Activated T-cell treated with anti-CD3 and anti-CD28 coated beads for 4 hours (primary cell): ENCODE measurements at places on chromosomes 12 and 14.

- DNase-seq = no peak
Observed at GRCh38 chr12:22530-23201, 43.9 kb upstream of the IQSEC3 start.

GRCh38 chr14:63993992-63994391 is 141.2 kb downstream of the SYNE2 start:
- DNase-seq = no peak

- no peak for DNase-seq
Observed at GRCh38 chr12:48157889-48158370, 615 bp upstream of the ASB8 start.

DNA sequence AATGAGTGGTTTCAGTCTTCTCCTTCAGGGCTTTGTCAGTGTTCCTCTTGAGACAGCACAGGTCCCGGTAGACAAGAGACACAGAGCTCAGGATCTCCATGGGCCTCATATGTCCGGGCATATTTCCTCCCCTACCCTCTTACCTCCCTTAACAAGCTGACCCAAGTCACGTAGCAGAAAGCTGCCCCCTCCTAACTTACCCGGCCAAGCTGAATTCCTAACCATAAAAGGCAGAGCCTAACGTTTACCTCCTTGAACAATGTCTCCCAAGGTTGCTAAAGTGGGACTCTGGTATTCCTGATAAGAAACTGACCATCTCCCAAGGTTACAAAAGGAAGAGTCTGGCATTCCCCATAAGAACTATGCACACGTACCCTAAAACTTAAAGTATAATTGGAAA is 182.2 kb upstream of the USP15 start:
- DNase-seq = no peak

DNA sequence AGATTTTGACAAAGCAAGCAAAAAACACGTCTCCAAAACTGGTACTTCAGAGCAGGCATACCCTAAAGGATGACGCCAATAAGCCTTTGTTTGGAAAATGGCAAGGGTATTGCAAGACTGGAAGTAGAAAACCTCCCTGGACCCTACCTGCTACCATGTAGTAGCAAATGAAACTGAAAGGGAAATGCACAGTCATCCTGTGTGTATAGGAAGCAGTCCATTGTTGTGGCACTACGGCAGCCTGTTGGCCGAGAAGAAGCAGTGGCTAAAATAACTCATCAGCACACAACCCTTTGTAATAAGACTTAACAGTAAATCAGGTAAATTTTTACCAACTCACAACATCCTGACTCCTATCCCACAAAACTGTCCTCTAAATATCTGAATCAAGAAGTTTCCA is 386.4 kb downstream of the RGS6 start:
- no peak for DNase-seq

GRCh38 chr12:128644664-128645296 is 179.0 kb downstream of the SLC15A4 start:
- peak; percentile 3 for DNase-seq
